Hindlimb muscle (tissue), 1 donor: ENCODE measurements at places on chromosomes 5 and 9.

DNA sequence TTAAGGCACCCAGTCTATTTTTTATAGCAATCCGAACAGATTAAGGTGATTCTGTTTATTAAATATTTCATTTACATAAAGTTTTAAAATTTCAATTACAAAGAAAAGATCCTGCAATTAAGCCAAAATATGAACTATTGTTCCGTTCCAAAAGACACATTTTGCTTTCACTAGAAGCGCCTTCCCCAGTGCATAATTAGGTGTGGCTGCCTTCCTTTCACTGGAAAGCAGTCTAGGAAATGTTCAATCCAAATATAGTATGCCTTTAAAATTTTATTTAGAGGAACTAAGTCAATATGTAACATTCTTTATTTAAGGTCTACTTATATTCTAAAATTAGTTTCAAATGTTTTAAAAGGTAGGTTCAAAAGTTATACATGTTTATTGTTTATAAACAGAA lies 7.6 kb downstream of the CTNNAL1 start:
- DNase-seq: no peak

GRCh38 chr5:156188016-156188415 lies 138.9 kb upstream of the SGCD start:
- no peak for DNase-seq

DNA sequence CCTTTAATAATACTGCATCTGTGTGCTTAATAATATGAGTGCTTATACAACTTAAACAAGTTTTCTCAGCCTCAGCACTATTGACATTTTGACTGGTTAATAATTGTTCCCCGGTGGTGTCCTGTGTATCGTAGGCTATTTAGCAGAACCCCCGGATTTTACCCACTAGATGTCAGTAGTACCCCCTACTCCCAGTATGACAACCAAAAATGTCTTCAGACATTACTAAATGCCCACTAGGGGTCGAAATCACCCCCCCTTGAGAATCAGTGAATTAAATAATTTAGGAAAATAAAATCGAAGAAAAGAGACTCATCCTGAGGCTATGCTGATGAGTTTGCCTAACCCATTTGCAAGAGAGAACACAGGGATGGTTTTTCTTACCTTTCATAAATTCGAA lies 166.3 kb downstream of the ATP10B start:
- DNase-seq: no peak

- DNase-seq: no peak
These were observed 54.9 kb upstream of the SMIM15 start for GRCh38 chr5:61217214-61217613.

GRCh38 chr9:18404434-18405029 lies 69.4 kb upstream of the ADAMTSL1 start:
- DNase-seq: no peak
